Body of pancreas (tissue), 4 donors: ENCODE measurements at places on chromosomes 4 and X. TPM values are rescaled to one million over a fixed set of nuclear protein-coding genes. Genes with fewer than 3 reads are reported as not detected.

NXF2B gene
- total RNA-seq, result not detected

EMCN gene
- 3.4 TPM for total RNA-seq

ETDB gene
- total RNA-seq, result not detected

CYSLTR1 gene
- 4.9 TPM for total RNA-seq

GRCh38 chrX:118612290-118612689 is 115.1 kb upstream of the IL13RA1 start:
- no peaks in the 10 kb centered on the region for H3K27me3 ChIP-seq
- no peak overlapping the region for H3K4me3 ChIP-seq
- DNase-seq, result no peak
